Hypothalamus (tissue), 51 donors: ENCODE measurements at places on chromosomes 2 and 18.

GRCh38 chr2:120684289-120685065 is 51.2 kb upstream of the GLI2 start:
- no peak for DNase-seq

GRCh38 chr2:72926368-72926767 is 9.0 kb downstream of the EMX1 start:
- no peak for DNase-seq

GRCh38 chr18:52093171-52093570 is 246.8 kb upstream of the DCC start:
- no peak for DNase-seq

DNA sequence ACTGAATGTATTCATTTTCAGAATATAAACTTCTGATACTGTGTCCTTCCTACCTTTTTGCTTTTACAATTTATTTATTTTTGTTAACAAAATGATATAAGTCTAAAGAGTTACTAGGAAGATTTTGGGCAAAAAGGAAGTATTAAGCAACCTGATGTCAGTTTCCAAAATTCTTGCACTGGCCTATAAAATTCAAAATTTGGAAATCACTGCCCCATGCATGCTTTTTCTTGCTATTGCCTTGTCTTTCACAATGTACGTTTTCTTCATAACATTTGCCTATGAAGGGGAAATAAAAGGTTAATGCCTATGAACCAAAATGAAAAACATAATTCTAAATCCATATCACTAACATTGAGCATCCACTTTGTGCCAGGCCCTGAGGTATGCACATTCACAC is 40.1 kb upstream of the EHBP1 start:
- DNase-seq: no peak

DNA sequence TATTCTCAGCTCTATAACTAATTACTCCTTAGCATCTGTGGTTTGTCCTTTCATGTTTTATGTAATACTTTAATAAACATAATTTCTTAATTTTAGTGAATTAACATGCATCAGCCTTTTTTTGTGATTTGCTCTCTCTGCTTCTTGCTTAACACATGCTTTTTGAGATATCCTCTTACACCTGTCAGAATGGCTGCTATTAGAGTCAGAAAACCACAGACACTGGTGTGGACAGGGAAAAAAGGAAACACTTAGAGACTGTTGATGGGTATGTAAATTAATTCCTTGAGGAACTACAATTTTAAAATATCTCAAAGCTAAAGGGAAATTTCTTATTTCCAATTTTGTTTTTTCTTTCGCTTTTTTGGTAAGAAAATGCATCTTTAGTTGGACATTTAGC is 549.0 kb downstream of the ZNF804A start:
- no peak for DNase-seq

DNA sequence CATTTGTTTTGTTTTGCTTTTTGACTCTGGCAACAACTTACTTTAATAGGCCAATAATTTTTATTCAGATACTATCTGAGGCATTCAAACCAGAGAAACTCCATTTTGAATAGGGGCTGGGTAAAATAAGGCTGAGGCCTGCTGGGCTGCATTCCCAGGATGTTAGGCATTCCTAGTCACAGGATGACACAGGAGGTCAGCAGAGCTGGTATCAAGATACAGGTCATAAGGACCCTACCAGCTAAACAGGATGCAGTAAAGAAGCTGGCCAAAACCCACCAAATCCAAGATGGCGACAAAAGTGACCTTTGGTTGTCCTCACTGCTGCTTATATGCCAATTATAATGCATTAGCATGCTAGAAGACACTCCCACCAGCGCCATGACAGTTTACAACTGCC is 102.2 kb upstream of the XPO1 start:
- no peak for DNase-seq

- DNase-seq: no peak
Measured at GRCh38 chr2:156399224-156399949, 36.8 kb upstream of the GPD2 start.

DNA sequence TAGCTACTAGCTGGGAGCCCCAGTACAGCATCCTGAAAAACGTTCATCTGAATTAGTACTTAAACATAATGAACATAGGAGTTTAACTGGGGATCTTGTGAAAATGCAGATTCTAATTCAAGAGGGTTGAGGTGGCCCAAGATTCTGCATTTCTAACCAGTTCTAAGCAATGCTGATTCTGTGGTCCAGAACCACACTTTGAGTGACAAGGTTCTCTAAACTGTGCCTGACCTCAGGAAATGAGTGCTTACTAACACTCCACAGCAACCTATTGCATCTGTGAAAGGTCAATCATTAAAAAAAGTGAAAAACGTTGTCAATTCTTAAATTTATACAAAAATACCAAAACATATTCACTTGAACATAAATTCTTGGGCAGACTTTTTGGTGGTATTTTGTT is 157.1 kb upstream of the ZFP36L2 start:
- no peak for DNase-seq

- no peak for DNase-seq
Measured at GRCh38 chr18:55479656-55480420, 108.2 kb downstream of the TCF4 start.

DNA sequence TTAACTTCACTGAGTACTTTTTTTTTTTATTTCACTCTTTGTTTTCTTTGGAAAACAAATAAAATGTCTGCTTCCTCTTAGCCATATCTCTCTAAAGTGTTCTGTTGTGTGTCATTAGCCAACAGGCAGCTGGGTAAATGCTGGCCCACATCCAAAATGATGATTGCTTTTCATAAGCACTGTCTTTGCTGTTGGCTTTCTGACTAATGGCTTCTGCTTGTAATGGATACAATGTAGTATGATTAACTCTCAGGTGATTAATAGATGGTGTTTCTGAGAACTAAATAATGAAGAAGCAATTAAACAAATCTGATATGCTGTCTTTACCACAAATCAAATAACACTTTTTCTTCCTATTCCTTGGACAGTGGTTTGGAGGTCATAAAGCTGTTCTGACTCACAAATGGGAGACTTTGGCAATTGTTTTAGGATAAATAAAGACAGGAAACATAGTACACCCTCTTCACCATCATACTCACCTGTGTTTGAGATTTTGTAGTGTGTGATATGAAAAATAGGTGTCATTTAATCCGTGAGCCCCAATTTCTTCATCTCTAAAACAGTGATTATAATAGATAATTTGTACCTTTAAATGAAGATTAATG is 888.4 kb downstream of the TSN start:
- no peak for DNase-seq

DNA sequence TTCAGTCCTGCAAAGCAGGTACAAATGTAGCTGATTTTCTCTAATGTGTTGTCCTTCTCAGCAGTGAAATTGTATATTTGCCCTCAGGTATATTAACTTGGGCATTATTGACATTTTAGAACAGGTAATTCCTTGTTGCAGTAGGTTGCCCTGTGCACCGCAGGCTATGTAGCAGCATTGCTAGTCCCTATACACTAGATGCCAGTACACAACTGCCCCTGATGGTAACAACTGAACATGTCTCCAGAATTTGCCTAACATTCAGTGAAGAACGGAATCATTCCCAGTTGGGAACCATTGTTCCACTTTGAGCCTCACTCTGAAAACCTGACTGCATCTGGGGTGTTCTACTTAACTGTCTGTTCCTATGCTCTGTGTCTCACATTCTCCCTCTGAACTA is 23.1 kb upstream of the TFPI start:
- DNase-seq: no peak

DNA sequence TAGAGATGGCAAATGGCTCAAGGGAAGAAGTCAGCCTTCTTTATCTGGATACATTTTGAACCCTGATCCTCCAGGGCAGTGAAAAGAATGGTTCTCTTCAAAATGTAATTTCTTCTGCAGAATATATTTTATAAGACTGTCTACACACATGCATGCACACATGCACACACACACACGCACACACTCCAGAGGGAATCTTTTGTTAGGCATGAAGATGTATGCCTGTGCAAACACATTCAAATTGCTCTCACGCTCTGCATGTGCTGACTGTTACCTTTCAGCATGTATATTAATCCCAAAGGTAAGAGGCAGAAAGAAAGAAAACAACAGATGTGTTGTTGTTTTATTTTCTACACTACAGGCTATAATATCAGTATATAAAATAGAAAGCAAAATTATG is 43.2 kb downstream of the SLC5A7 start:
- DNase-seq: no peak

DNA sequence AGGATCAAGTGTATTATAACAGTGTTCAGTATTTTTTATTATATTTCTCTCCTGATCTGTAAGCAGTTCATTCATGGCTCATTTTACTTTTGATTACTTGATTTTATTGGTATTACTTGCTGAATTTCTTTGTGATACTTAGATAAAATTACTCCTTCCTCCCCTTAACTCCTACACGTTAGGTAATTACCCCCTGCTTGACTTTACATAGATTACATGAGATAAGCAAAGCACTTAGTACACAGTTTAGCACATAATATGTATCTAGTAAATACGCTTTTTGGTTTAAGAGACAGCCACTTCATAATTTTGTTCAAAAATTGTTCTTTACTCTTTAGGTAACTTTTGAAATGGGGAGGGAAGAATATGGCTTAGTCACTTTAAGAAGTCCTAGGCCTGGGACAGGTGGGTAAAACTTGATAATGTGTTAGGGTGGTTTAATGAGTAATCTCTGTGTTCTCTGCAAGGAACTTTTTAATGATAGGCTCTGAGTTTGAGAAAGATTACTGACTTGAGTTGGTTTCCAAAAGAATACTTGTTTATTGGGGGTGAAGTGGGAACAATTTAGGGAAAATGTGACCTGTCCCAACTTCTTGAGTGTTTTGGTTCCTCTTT is 80.9 kb downstream of the NCOA1 start:
- DNase-seq: no peak

GRCh38 chr2:7444626-7445025 is 527.4 kb downstream of the RNF144A start:
- no peak for DNase-seq

DNA sequence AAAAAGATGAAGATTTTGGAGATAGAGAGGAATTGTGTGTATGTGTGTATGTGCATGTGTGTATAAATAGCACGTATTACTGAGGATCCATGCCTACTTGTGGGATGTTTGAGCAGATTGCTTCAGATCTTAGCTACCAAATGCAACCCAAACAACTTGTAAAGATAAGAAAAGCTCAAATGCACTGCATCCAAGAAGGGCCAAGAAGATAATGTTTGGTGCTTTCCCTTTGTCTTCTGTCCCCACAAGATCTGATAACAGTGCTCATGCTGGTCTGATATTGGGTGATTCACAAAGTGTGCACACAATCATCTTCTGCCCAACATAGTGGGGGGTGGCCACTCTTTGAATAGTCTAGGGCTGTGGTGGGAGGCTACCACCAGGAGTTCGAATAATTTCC is 284.8 kb upstream of the CYRIA start:
- DNase-seq: no peak

- no peak for DNase-seq
Measured at GRCh38 chr18:24656551-24657443, 196.4 kb downstream of the HRH4 start.

DNA sequence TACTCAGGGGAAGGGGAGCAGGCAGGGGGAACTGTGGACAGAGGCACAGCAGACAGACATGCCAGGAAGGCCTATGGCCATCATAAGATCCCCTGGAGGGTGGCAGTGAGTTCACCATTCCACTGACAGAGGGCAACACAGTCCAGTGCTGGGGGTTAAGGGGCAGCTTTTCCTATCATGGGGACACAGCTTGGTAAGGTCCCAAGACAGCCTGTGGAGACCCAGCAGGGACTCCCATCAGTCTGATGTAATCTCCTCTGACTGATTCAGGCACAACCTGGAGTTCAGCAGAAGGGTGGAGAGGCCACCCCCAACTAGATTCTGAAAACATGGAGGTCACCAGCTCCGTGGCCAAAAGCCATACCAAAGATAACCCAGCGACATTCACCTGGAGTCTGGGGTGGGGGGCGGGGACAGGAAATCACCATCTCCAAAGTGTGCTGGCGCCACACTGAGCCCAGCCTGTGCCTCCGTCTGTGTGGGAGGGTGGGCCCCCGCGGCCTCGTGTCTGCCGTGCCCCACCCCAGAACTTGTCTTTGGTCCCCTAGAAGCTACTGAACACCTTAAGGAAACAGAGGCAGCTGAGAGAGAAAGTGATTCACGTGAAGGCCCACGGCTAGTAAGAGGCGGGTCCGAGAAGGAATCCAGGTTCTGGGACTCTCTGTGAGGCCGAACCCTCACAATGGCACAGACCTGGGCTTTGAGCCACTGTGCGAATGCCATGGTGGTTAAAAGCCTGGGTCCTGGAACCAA is 28.6 kb downstream of the DNMT3A start:
- DNase-seq: no peak

- no peak for DNase-seq
Measured at GRCh38 chr18:59696311-59697235, 650 bp downstream of the CCBE1 start.

GRCh38 chr18:43312891-43313290 is 35.6 kb upstream of the SYT4 start:
- DNase-seq: no peak

DNA sequence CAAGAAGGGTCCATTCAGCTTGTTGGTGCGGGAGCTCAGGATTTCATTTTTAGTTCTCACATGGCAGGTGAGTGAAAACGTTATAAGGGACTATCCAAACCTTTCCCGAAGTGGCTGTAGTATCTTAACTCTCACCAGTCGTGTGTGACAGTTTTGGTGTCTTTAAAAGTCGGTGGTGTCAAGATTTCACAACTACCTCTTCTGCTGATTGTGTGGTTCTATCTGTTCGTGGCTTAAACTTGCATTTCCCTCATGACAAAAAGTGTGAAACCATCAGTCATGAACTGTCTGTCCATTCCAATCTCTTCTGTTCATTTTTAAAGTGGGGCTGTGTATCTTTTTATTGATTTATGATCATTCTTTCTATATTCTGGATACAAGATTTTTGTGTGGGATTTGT is 3.8 kb upstream of the AQP12B start:
- DNase-seq: no peak

GRCh38 chr2:46076251-46076650 is 221.0 kb upstream of the EPAS1 start:
- no peak for DNase-seq

GRCh38 chr2:10837298-10838266 is 25.0 kb upstream of the PDIA6 start:
- no peak for DNase-seq

GRCh38 chr2:30394096-30394495 is 53.0 kb upstream of the LCLAT1 start:
- DNase-seq: no peak

DNA sequence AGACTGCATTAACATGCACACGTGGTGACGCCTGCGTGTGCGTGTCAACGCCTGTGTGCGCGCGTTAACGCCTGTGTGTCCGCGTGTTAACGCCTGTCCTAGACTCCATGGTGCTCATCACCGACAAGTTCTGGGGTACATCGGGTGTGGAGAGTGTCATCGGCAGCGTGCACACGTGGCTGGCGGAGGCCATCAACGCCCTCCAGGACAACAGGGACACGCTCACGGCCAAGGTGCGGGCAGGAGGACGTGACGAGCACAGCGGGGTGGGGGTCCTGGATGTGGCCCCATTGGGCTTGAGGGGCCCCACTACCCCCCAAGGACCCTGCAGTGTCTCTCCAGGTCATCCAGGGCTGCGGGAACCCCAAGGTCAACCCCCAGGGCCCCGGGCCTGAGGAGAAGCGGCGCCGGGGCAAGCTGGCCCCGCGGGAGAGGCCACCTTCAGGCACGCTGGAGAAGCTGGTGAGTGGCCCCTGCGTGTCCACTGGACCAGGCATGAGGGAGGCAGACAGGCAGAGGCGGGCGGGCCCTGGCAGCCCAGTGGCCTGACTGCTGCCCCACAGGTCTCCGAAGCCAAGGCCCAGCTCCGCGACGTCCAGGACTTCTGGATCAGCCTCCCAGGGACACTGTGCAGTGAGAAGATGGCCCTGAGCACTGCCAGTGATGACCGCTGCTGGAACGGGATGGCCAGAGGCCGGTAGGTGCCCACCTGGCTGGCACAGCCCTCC is 29.2 kb downstream of the GPC1 start:
- DNase-seq: no peak
